Stomach (tissue), 19 donors: ENCODE measurements at places on chromosomes 16 and 17.

GRCh38 chr16:65965628-65966027 lies 400.9 kb upstream of the CDH5 start:
- no peak for DNase-seq

GRCh38 chr16:58493756-58494431 lies 6.0 kb upstream of the NDRG4 start:
- no peak for DNase-seq

- no peak for DNase-seq
These were observed 32.8 kb downstream of the IRF8 start for GRCh38 chr16:85931596-85932402.

GRCh38 chr17:27207073-27207513 lies 86.8 kb upstream of the WSB1 start:
- no peak for DNase-seq

DNA sequence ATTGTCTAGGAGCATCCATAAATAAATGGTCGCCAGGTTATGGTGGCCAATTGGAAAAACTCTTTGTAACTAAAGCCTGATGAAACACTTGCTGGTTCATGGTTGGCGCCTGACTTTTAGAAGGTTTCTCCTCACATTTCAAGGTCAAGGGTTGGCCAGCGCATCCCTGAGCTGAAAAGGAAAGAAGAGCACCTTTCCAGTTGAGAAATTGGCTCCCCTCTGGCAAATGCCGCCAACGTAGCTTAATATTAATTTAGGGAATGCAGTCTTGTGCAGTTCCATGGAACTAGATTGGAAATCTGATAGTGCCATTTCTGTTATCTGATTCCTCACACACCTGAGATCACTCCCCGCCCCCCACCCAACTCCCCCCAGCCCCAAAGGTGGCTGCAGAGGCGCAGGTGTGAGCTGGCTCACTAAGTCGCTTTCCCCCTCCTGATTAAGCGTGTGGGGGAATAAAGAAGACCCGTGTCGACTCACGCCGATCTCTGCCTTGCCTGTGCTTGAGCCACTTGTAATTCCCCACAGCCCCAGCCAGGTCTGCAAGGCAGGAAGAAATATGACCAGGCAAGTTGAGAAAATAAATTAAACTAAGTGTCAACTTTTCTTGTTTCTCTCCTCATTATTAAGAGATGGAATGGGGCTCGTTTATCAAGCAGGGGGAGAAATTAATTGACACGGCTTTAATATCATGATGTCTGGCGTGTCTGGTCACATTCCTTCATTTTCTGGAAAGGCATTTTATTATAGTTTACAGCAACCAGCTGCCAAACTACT lies 157.7 kb downstream of the CCDC182 start:
- DNase-seq: no peak

DNA sequence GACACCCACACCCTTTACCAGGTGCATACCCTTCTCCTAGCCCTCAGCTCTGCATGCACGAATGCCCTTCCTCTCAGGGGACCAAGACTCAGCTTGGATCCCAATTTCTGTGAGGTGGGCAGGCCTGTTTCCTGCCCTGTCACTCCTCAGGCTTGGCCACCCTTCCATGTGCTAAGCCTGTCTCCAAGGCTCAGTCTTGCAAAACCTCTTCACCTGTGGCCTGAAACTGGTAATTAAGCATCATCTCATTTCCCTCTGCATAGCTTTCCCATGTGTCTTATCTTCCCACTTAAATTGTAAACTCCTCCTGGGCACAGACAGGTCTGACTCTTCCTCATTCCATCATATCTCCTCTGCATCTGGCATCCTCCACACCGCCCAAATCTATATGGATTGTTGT lies 31.0 kb upstream of the SMPD3 start:
- DNase-seq: no peak

- DNase-seq: peak; percentile 37
These were observed 58.1 kb downstream of the CYB5B start for GRCh38 chr16:69482410-69482991.

DNA sequence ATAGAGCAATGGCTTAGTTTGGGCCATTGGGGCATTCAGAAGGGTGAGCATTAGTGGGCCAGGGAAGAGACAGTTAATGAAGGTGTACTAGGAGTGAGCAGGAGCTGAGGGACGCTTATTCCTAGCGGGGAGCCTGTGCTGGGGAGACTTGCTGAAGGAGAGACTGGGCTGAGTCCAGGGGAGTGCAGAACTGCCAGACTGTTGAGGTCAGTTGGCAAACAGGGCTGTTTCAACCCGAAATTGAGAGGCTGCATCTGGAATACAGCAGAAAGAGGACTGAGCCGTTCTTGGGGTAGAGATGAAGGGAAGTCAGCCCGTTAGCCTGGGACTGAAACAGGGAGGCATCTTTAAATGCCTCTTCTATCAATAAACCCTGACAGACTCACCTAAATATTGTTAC lies 33.2 kb downstream of the MAP2K6 start:
- peak; percentile 61 for DNase-seq

GRCh38 chr16:90011508-90011819 lies 7.8 kb downstream of the DBNDD1 start:
- DNase-seq: no peak

- no peak for DNase-seq
These were observed 135.8 kb downstream of the SKAP1 start for GRCh38 chr17:48294020-48294805.

GRCh38 chr17:21330436-21331160 lies 45.6 kb upstream of the KCNJ12 start:
- no peak for DNase-seq

GRCh38 chr17:77245162-77245926 lies 104.6 kb downstream of the SEC14L1 start:
- no peak for DNase-seq
